ENCODE measurements at places on chromosomes 4 and X.

DNA sequence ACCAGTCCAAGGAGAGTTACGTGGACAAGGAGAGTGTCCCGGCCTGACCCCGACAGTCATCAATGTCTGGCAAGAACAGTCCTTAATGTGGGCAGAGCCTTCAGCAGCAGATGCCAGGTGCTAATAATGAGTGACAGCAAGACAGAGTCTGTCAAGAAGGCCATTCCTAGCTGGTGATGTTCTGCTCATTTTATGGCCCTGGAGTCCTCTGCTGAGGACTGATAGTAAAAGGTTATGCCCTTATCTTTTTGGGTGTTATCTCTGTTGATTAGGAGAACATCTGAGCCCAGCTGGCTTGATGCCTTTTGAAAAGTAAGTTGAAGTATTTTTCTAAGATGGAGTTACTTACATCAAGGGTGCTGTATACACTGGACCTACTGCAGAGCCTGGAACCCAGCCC lies 67.3 kb downstream of the SLC34A2 start:
- no peak for DNase-seq

DNA sequence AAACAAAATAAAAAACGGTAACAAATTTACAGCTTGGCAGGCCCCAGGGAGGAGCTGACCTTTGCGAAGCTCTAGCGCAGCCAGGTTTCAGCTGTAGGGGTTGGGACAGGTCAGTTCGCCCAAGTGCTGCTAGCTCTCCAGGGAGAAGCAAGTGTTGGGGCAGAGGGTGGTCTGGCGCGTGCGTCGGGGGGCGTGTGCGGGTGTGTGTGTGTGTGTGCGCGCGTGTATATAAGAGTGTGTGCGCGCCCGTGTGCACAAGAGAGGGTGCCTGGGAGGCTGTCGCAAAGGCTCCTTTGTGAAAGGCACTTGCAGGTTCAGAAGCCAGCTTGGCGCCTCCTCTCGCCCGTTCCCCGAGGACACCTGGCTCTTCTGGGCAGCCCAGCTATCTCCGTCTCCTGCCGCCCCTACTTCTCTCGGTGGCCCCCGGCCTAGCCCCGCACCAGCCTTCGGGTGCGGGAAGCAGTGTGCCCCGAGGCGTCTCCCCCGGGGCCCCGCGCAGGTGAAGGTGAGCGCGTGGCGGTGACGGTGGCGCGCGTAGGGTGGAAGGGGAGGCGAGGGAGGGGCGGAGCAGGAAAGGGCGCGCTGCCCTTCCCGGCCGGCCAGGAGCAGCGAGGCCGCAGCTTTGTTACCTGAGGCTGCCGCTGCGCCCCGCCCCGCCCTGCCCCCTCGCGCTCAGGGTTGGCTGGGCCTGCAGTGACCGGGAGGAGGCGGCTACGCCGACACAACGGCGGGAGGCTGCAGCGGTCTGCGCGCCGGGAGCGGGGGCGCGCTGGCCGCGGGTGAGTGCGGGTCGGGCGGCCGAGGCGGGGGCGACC lies at the start of gene FHDC1:
TSS of gene FHDC1 (plus strand) at position 693 of the 815 bp plus-strand sequence. CDS start 6,735 bp downstream, outside the sequence.
- DNase-seq: peak; percentile 32

GRCh38 chr4:83320548-83320947 lies 14.1 kb downstream of the HPSE start:
- DNase-seq: no peak

- no peak for DNase-seq
These were observed 140.8 kb upstream of the EDNRA start for GRCh38 chr4:147340111-147340510.

DNA sequence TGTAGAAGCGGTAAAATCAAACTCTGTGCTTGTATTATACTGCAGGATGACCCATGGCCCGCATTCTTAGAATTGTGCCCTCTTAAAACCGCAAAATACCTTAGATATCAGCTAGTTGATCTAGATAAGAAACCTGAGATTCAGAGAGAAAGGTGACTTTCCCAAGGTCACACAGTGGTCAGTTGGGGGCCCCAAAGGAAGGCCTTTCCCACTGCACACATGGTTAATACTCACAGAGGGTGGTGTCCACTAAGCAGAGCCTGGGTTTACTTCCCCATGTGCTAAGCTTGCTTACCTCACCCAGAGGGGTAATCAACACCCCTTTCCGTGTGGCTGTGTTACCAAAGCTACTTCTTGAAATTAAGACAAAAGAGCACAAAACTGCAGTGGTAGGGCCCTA lies 66.3 kb downstream of the RBM47 start:
- DNase-seq: no peak

GRCh38 chrX:37781081-37781480 lies 1.2 kb downstream of the CYBB start:
- no peak for DNase-seq

GRCh38 chr4:24693636-24694035 lies 101.7 kb upstream of the SOD3 start:
- no peak for DNase-seq

- DNase-seq: no peak
These were observed 58.1 kb downstream of the AWAT2 start for GRCh38 chrX:69991685-69992084.

- no peak for DNase-seq
These were observed 76.4 kb downstream of the EGF start for GRCh38 chr4:109989044-109989443.

DNA sequence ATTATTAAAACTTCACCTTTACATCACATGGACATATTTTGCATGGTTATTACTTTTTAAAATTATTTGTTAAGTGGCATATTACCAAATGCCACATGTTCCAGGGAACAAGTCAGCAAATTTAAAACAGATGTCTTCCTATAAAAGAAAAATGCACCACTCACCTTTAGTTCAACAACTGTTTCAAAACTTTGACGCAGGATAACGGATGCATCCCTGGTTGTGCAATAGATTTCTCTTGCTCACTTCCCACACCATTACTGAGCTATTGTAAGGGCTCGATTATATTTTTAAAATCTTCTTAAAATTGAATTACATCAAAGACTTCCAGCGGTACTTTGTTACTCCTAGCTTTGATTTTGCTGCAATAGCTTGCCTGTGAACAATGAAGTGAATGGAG lies 93.0 kb upstream of the ARHGAP24 start:
- no peak for DNase-seq

DNA sequence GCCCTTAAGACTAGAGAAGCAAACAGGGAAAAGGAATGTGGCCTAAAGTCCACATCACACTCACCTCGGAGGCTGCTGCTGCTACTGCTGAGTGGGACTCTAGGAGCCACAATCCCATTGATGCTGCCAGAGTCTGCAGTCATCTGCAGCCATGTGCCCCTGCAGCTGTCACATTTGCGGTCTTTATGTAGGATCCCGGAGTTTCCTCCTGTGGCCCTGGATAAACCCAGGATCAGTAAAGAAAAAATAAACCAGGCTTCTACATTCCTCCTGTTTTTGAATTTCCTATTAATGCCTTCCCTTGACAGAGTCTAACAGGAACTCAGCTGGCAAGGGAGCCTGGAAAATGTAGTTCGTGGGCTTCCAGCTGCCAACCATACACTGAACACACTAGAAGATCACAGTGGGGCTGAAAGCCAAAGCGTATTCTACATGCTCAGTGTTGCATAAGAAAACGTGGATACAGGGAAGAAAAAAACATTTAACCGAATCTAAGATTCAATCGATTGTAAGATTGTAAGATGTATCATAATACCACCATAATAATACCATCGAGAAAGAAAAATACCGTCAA lies 10.3 kb upstream of the PHEX start:
- DNase-seq: no peak

DNA sequence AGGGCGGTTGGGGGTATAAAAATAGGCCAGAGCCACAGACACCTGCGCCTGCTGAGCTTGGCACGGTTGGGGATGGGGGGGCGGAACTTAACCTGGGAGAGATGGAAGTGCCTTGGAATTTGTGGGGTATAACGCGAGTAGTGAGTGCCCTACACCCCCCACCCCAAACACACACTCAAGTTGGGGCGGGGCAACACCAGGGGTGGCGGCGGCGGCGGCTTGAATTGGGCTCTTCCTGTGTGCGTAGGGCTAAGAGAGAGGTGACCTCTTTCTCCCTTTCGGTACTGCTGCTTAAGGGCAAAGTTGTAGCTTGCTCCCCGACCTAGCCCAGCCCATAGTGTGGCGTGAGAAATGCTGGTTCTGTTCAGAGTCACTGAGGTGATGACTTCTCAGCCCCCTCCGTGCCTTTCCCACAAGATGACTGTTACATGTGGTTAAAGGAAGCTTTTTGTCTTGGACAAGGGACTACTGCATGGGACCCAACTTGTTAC lies 839 bp downstream of the STK26 start:
- no peak for DNase-seq

DNA sequence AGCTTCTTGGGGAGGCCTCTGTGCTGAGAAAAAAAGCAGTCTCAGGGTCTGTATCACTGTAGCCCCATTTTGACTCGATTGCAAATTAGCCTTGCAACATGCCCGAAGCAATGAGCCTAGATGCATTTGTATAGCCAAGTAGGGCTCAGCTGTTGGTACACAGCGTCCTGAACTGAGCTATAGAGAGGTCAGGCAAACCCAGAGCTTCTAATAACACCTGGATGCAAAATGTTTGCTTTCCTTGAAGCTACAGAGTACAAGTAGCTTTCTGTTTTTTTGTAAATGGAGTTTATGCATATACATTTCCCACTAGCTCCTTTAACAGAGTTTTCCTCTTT lies 87.8 kb downstream of the PLAC1 start:
- DNase-seq: no peak

DNA sequence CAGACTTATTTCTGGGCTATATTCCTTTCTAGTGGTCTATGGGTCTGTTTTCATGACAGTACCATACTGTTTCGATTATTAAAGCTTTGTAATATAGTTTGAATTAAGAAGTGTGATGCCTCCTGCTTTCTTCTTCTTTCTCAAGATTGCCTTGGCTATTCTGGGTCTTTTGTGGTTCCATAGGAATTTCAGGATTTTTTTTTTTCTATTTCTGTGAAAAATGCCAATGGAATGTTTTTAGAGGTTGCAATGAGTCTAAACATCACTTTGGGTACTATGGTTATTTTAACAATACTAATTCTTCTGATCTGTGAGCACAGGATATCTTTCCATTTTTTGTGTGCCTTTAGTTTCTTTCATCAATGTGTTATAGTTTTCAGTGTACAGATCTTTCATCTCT lies 204.3 kb upstream of the HCCS start:
- DNase-seq: no peak

- DNase-seq: no peak
These were observed 37.9 kb upstream of the PGK1 start for GRCh38 chrX:78066110-78066509.

DNA sequence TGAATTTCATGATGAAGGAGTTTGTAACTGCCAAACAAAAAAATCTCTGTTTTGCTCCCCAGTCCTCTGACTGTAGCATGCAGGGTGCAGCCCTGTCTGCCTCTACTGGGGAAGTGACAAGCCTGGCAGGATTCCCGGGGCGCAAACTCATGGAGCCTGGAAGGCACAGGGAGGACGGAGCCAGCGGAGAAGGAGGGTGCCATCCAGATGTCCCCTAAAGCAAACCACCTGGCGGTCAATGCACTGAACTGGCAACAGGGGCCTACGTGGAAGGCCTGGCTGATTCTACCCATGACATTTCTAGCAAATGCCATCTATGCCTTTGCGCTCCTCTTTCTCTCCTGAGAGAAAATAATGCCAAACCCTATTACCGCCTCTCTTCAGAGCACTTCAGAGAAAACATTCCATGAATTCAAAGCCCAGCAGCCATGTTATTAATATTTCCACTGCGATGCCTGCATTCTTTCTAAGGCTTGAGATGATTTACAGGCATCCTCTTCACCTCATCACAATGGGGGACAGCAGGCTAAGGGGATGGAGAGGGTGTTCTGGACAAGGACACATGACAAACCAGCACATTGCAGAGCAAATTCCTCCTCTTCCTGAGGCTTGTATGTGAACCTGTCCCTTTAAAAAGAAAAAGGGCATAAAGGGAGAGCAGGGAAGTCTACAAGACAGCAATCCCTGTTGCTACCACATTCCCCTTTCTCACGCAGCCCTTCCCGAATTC lies 329.3 kb upstream of the NOCT start:
- no peak for DNase-seq

- DNase-seq: no peak
These were observed 69.1 kb upstream of the MXD4 start for GRCh38 chr4:2331043-2331420.

DNA sequence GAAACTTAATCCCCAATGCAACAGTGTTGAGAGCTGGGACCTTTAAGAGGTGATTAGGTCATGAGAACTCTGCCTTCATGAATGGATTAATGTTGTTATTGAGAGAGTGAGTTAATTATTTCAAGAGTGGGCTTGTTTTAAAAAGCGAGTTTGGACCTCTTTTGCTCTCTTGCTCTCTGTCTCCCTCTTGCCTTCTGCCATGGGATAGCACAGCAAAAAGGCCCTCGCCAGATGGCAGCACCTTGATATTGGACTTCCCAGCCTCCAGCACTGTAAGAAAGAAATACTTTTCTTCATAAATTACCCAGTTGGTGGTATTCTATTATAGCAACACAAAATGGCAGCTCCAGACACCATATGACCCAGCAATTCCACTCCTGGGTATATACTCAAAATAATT lies 7.0 kb upstream of the ATP6AP2 start:
- no peak for DNase-seq

DNA sequence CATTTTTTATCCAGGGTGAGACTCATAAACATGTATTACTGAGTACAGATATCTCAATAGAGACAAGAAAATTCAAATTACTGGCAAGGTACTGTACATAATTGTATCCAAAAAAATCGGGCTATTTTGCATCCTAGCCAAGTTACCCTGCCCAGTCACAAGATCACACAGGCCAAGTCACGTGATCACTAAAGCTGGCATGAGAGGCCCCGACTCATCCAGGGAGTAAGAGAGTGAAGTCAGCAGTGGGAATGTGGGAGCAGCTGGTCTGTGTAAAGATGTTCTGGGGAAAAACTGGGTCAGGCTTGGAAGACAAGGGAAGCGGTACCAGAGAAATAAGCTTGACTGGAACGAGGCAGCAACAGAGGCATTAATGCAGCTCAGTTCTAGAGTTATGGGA lies 119.3 kb upstream of the STS start:
- no peak for DNase-seq

GRCh38 chrX:4708970-4709760 lies 995.7 kb upstream of the PRKX start:
- DNase-seq: no peak

DNA sequence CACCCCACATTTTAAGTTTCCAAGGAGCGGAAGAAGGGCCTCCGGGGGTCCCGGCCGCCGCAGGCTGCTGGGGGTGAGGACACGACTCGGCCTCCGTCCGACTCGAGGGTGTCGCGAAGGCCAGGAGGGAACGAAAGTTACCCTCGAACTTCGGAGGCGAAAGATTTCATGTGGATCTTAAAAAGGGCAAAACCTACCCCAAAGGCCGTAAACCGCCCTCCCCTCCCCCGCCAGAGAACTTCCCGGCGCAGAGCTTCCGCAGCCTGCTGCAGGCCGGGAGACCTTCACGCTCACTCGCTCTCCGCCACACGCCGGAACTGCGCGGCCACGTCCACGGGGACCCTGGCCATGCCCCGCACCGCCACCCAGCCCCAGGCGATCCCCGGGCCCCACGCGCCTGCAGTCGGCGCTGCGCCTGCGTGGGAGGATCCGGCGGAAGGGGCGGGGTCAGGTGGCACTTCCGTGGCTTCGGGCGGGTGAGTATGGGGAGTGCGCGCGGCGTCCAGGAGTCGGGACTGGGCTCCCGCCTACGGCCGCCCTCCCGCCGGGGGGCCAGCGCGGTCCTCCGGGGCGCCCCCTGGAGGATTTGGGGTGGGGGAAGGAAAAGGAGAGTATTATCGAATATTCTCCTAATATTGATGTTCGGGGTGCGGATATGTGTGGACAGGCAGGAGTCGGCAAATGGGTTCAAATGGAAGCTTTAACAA lies at the start of gene MMAA:
TSS of gene MMAA (plus strand) at position 454 of the 707 bp plus-strand sequence. CDS start 19,755 bp downstream, outside the sequence.
- peak; percentile 91 for DNase-seq
